ENCODE measurements at places on chromosomes 7 and 10.

- DNase-seq: no peak
Observed at GRCh38 chr7:113197274-113197673, 78.9 kb upstream of the SMIM30 start.

GRCh38 chr7:22329816-22330524, 27.0 kb downstream of the RAPGEF5 start:
- DNase-seq: no peak

GRCh38 chr10:75367901-75368300, 33.7 kb downstream of the ZNF503 start:
- DNase-seq: no peak

DNA sequence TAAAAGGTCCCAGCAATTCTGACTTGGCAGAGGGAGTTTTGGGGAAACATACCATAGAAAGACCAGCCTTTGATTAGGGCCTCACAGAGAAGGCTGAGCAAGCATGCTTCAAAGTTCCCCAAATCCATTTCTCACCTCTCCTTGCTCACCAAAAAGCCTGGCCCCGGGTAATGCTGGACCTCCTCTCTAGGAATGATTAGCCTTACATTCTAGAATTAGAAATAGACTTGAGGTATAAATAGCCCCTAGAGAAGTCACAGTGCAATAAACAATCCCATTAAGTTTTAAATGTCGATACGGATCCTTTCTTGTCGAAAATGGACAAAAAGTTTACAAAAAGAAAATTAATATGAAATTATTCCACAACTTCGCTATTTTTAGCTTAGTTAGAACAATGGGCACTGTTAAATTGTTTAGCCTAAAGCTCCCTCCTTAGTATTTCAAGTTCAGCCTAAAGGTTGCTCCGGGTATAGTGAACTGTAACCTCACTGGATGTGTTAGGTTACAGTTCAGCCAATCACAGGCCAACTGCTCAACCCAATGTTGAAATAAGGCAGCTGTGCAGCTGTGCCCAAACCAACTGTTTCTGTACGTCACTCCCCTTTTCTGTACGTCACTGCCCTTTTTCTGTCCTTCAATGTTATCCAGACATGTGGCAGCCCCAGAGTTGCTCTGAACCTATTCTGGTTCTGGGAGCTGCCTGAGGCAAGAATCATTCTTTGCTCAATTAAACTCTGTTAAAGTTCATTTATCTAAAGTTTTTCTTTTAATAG, 7.9 kb upstream of the GSDME start:
- no peak for DNase-seq

GRCh38 chr10:69639291-69640195, 9.5 kb downstream of the FAM241B start:
- DNase-seq: peak; percentile 49

DNA sequence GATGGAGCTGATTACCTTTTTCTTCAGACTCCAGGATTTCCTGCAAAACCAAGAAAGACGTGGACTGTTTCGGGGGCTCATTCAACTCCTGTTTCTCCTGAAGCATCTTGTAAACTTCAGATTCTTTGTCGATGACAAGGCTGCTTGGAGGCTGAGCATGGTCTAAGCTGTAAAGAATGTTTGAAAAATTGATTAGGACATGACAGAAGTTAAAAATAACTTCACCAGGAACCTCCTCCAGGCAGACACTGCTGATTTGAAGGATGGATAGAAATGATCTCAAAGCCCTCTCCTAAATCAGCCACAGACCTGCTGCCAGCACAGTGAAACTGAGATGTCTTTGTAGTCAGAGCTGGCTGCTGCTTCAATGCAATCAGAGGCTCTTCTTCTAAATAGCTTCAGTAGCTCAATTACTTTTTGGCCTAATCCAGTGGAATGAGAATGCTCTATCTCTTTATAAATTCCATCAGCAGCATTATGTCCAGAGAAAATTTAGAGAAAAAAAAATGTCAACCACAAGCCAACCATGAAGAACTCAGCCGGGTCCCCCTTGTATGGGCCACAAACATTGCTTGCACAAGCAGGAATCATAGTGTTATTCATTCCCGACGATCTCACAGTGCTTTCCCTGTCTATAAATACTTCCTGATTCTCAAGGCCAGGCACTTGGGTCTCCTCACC, 43.5 kb downstream of the PDLIM1 start:
- no peak for DNase-seq

- no peak for DNase-seq
Observed at GRCh38 chr7:13702251-13702650, 287.2 kb downstream of the ETV1 start.

DNA sequence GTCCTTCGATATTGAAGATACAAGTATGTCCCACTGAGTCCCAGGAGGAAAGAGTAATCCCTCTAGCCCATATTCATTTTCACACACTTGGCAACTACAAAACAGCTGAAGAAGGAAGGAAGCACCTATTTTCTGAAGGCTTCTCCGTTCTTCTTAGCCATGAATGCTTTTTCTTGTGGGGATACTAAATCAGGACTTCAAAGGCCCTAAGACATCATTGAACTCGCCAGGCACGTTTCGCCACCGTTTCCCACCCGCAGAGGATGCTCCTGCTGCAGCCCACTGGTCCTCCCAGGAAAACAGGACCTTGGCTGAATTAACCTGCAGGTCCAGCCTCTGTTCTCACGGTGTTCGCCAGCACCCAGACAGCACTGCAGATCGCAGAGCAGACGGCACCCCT, 561.5 kb downstream of the DNAJB6 start:
- DNase-seq: no peak

GRCh38 chr10:72244573-72245038, 28.5 kb upstream of the ASCC1 start:
- no peak for DNase-seq

GRCh38 chr10:129497013-129497412, 30.0 kb downstream of the MGMT start:
- DNase-seq: no peak

All from naive thymus-derived CD4-positive, alpha-beta T cell (primary cell).